Left lung (tissue), 14 donors: ENCODE measurements at places on chromosomes 11 and 22. TPM values are rescaled to one million over a fixed set of nuclear protein-coding genes. Genes with fewer than 3 reads are reported as not detected.
A peak's percentile ranks its signal among the peaks of the same experiment; 100 is the strongest.

The VSTM5 gene
- 0.38 TPM for total RNA-seq

The OR52A1 gene
- not detected for total RNA-seq

GRCh38 chr22:39481595-39481994 lies 20.5 kb upstream of the MIEF1 start:
- no peak overlapping the region for H3K4me3 ChIP-seq
- H3K27ac ChIP-seq: no peak overlapping the region
- no peaks in the 10 kb centered on the region for H3K4me1 ChIP-seq
- H3K36me3 ChIP-seq: no peaks in the 10 kb centered on the region

- H3K36me3 ChIP-seq: no peaks in the 10 kb centered on the region
- no peaks in the 10 kb centered on the region for H3K4me1 ChIP-seq
- no peak overlapping the region for H3K27ac ChIP-seq
- no peak overlapping the region for H3K4me3 ChIP-seq
- no peak for DNase-seq
- H3K27me3 ChIP-seq: no peaks in the 10 kb centered on the region
Observed at GRCh38 chr11:13767471-13767870, 99.0 kb downstream of the FAR1 start.

- H3K4me1 ChIP-seq: peaks cover 5% of the 10 kb centered on the region
- H3K27ac ChIP-seq: peak overlapping the region; percentile 13
- H3K36me3 ChIP-seq: no peaks in the 10 kb centered on the region
- H3K4me3 ChIP-seq: no peak overlapping the region
Observed at GRCh38 chr11:14253840-14254239, 105.1 kb downstream of the RRAS2 start.

The SOX10 gene
- not detected for total RNA-seq

DNA sequence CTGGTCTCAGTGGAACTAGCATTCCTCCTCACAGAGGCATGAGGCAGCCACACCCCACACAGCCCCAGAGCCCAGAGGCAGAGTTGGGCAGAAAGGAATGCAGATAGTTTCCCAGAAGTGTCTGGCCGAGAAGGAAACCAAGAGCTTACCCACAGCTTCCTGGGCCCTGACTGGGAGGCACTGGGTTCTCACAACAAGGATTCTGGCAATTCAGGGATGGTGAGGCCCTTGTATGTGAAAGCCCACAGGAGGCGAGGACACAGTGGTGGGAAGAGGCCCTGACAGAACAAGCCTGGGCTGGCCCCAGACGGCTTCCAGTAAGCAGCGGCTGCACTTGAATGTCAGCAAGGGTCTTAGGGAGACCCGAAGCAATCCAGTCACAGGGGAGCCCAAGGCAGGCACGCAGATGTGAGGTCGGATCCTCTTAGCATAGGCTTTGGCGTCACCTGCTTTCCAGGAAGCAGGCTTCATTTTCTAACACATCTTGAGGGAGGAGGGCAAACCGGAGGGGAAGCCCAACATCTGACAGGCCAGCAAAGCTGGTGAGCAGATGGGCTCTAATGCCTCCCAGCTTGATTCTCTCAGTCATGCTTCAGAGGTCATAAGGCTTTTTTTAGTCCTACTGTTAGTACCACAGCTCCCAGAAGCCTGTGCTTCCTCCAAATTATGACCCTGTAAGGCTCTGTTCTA lies 78.3 kb upstream of the AKIP1 start:
- H3K27ac ChIP-seq: peak overlapping the region; percentile 70
- no peak overlapping the region for H3K4me3 ChIP-seq
- H3K27me3 ChIP-seq: no peaks in the 10 kb centered on the region

GRCh38 chr22:27204817-27205216 lies 547.4 kb downstream of the MIAT start:
- H3K36me3 ChIP-seq: no peaks in the 10 kb centered on the region
- no peaks in the 10 kb centered on the region for H3K4me1 ChIP-seq
- no peak for DNase-seq

GRCh38 chr22:49393526-49393925 lies 434.1 kb downstream of the BRD1 start:
- H3K27me3 ChIP-seq: peaks cover 81% of the 10 kb centered on the region
- no peak overlapping the region for H3K4me3 ChIP-seq
- H3K27ac ChIP-seq: no peak overlapping the region
- no peaks in the 10 kb centered on the region for H3K4me1 ChIP-seq
